ENCODE measurements at places on chromosomes 5 and 9. TPM values are rescaled to one million over a fixed set of nuclear protein-coding genes. Genes with fewer than 3 reads are reported as not detected.

TNFSF15 gene
- not detected for polyA plus RNA-seq

FAM163B gene
- not detected for polyA plus RNA-seq

WNT8A gene
- not detected for polyA plus RNA-seq

PRDM9 gene
- polyA plus RNA-seq = not detected

DNA sequence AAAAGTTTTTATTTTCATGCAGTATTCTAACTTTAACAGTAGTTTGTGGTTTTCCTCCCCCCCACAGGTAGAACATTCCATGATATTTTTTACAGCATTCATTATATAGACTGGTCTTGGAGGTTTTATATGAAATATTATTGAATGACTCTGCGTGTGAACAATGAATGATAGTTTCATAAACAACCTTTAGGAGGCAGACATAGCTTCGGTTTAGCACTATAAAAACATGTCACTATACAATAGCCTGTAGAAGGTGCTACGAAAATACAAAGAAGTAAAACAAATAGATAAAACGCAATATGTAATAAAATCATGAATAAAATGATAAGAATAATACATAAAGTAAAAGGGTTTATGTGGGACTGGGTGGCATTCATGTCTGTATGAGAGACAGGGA, 8.5 kb downstream of the KLF4 start:
- H3K4me1 ChIP-seq = no peaks in the 10 kb centered on the region
- peaks cover 6% of the 10 kb centered on the region for H3K27me3 ChIP-seq
- DNase-seq = no peak

DNA sequence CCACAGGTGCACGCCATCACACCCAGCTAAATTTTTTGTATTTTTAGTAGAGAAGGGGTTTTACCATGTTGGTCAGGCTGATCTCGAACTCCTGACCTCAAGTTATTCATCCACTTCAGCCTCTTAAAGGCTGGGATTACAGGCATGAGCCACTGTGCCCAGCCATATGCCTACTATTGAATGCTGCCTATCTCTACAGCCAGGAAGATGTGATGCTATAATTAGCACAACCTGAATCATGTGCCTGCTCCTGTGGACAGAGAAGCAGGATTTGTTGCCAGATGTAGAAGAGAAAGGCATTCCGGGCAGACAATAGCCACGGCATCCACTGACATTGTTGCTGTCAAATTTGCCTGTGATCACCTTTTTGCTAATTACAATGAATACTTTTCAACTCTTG, 24.4 kb upstream of the MLLT3 start:
- no peaks in the 10 kb centered on the region for H3K4me1 ChIP-seq
- no peak overlapping the region for H3K4me3 ChIP-seq
- no peaks in the 10 kb centered on the region for H3K36me3 ChIP-seq
- no peak for DNase-seq
- peaks cover 1% of the 10 kb centered on the region for H3K27me3 ChIP-seq
- no peak overlapping the region for H3K27ac ChIP-seq

DNA sequence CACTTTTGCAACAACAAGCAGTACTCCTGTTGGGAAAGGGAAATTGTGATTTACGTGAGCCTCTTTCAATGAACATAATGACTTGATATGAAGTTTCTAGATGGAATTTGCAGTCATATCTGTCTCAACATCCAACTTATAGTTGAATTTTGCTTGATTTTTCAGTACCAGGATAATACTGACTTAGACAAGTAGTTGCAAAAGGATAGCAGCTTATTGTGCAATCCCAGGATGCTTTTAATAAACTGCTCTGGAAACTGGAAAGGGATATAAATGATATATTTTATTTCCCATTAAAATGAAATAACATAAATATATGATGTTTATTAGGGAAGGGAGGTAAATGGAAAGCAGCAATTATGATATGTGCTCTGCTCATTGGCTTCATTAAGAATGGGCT, 174.4 kb upstream of the RGMB start:
- H3K4me1 ChIP-seq = no peaks in the 10 kb centered on the region
- no peak for DNase-seq
- H3K36me3 ChIP-seq = no peaks in the 10 kb centered on the region
- no peaks in the 10 kb centered on the region for H3K27me3 ChIP-seq
- no peak overlapping the region for H3K4me3 ChIP-seq

- H3K27ac ChIP-seq = no peak overlapping the region
- H3K4me1 ChIP-seq = no peaks in the 10 kb centered on the region
- H3K27me3 ChIP-seq = peaks cover 4% of the 10 kb centered on the region
- no peaks in the 10 kb centered on the region for H3K36me3 ChIP-seq
- DNase-seq = no peak
Observed at GRCh38 chr5:120405286-120405864, 58.7 kb upstream of the PRR16 start.

DNA sequence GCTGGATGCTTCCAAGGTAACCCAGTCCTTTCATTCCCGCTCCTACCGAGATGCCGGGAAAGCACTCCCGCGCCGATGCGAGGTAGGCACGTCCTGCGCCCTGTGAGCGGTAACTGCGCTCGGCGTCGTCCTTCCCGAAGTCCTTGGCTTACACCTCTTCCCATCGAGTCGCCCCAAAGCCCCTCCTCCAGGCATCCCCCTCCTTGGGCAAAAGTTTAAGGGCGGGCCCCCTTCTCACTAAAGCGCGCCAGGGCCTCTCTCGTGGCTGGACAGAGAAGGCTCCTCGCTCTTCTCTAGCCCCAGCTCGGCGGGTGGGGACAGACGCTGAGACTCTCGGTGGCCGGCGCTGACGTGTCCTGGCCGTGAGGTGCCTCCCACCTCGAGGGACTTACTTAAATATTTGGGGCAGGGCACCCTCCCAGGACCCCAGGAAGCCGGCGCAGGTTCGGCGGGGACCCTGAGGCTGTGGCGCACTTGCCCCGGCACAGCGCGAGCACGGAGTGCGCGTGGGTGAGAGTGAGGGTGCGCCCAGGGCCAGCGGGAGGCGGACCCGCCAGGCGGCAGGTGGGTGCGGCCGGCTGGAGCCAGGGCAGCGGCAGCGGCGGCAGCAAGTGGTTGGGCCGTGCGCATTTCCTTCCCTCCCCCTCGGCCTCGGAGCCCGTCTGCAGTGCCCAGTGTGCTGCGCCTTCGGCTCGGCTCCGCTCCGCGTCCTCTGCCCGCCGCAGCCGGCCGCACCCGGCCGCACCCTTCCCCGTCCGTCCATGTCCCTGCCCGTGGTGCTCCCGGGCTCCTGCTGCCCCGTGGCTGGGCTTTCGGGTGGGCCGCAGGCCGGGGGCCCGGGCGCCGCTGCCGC, at the start of gene ENTREP1:
ENTREP1 (plus strand) TSS at position 667 of the 853 bp plus-strand sequence; CDS start at position 762, 95 bp downstream.
- H3K4me3 ChIP-seq = no peak within 1 kb of the TSS
- H3K27ac ChIP-seq = no peak within 1 kb of the TSS
- peaks cover 10% of the 10 kb centered on the region for H3K27me3 ChIP-seq
- no peaks in the 10 kb centered on the region for H3K36me3 ChIP-seq
- peaks cover 3% of the 10 kb centered on the region for H3K4me1 ChIP-seq

DNA sequence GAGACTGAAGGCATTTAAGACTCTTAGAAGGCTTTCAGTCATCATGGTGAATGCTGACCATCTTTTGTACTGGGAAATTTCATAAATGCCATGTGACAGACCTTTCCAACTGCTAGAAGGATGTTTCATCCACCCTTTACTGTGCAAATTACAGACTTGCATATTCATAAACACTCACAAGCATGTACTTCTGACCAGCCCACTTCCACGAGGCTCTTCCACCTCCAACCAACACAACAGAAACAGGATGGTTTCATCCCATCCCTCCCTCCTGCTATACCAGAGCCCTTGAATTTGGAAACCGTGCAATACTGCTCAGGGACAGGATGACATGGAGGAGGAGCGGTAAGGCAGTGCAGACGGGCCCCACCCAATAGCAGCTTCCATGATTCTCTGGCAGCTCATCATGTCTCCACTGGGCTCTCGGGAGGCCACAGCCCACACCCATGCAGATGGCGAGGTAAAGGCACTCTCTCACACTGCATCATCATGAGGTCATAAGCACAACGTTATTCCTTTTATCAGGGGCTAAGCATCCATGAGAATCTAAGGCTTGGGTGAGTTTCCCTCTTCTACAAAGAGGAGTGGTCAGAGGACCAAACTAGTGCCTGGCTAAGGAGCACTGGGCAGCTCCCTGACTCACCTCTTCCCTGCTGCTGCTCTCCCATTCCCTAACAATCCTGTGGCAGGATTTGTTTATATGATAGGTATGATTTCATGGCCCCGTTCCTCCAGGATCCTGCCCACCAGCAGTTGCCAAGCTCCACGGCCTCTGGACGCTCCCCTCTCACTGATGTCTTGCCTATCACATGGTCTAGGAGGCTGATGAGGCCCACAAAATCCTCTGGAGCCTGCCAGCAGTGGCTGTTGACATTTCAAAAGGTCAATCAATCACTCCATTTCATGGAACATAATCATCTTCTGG, 94.4 kb upstream of the FSTL4 start:
- peaks cover 15% of the 10 kb centered on the region for H3K27me3 ChIP-seq
- DNase-seq = no peak
- no peak overlapping the region for H3K4me3 ChIP-seq
- H3K36me3 ChIP-seq = no peaks in the 10 kb centered on the region

DNA sequence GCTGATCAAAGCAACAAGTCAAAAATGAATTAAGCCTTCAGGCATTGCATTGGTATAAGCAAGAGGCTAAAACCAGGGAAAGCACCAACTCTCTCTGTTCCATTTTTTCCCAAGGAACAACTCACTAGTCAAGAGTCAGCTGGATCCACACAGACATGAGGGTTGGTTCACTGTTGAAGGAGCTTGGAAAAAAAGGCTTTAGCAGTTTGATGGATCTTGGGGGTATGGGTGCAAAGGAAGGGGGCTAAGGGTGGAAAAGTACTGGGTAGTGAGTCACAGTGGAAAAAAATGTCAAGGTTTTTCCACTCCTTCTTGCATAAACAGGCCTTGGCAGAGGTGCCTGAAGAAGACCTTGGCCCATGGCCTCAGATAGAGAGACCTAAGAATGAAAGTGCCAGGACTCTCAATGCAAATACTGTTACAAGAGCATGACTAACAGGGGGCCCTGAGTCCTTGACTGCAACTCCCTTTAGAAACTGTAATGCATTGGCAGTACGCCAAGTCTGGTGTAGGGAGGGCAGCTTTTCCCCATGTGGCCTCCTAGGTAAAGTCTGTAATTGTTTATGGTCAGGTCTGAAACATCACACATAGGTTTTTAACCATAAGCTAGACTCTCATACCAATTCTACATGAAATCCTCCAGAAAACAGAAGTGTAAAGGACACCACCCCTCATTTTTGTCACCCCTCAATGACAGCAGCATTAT, 23.7 kb downstream of the ACTL7A start:
- no peak overlapping the region for H3K27ac ChIP-seq
- H3K4me1 ChIP-seq = no peaks in the 10 kb centered on the region
- H3K36me3 ChIP-seq = peaks cover 38% of the 10 kb centered on the region
- no peak overlapping the region for H3K4me3 ChIP-seq
- H3K27me3 ChIP-seq = no peaks in the 10 kb centered on the region

DNA sequence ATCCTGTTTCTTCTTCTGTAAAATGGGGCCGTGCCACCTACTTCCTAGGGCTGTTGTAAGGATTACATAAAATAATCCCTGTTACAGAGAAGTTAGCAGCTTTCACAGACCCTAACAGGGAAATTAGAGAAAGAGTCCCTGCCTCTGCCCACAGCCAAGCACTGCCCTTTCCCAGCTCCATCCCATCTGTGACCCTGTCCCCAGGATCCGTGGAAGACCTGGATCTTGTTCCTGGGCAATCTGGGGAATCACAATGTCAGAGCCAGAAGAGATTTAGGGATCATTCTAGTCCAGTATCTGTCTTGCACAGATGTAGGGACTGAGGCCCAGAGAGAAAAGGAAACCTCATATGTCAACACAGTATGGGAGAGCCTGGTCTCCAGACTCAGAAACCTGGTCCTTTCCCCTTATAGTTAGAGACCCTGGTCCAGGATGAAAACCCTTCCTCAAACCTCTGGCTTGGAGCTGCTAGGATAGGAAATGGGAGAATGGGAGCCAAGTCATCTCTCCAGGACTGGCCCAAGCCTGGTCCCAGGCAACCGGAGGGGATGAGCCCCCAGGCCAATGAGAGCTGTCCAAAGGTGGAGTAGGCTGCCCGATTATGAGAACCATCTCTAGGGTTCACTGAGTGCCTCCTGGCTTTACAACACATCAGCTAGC, 12.5 kb downstream of the LHX6 start:
- H3K4me1 ChIP-seq = peaks cover 19% of the 10 kb centered on the region
- no peaks in the 10 kb centered on the region for H3K36me3 ChIP-seq
- no peak for DNase-seq
- peaks cover 32% of the 10 kb centered on the region for H3K27me3 ChIP-seq
- H3K27ac ChIP-seq = no peak overlapping the region

DNA sequence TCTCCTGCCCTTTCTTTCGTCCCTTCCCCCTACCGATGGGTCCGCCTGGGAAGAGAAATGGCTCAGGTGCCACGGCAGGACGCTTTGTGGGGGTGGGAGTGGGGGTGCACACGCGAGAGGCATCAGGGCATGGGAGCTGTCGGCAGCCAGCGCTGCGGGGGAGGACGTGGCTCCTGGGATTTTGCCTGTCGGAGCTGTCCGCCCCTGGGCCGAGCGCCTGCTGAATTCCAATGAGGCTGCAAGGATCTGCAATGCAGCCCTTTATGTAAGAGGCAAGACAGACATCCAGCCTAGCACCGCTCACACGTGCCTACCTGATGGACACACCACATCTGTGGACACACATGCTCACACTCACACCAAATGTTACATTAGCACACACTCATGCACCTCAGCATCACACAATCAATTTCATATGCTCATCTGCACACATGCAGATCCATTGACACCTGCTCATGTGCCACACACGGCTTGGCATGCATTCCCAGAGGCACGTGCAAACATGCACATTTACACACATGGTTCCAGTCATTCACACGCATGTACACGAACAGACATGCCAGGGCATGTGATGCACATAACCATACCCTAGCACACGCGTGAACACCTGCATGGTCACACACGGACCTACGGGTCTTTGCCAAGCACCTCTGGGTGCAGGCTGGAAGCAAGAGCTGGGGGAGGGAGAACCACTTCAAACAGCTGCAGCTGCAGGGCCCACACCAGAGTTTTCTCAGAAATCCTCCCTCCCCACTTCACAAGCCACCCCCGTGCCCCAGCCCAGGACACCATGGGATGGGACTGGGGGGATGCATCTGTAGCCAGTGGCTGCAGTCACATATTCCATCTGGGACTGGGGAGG, 1.4 kb downstream of the GRIN1 start:
- no peak overlapping the region for H3K27ac ChIP-seq
- H3K4me3 ChIP-seq = no peak overlapping the region

DNA sequence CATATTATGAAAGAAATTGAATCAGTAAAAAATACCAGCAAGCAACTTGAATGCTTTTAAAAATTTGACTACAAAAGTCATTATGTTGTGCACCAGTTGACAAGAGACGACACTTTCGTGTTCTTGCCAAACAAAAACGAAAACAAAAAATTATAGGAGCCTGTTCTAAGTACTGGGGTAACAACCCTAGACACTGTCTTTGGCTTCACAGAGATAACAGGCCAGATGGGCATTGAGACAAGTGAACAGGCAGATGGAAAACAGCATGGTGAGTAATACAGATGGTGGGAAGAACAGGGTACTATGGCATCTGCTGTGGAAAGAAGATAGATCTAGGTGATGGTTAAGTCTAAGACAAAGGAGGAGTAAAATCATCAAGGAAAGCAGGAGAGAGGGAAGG, 99.0 kb downstream of the CDH12 start:
- H3K4me3 ChIP-seq = no peak overlapping the region
- no peaks in the 10 kb centered on the region for H3K4me1 ChIP-seq
- H3K27ac ChIP-seq = no peak overlapping the region
- DNase-seq = no peak
- H3K27me3 ChIP-seq = no peaks in the 10 kb centered on the region
- H3K36me3 ChIP-seq = no peaks in the 10 kb centered on the region

- H3K27me3 ChIP-seq = peaks cover 9% of the 10 kb centered on the region
- H3K4me1 ChIP-seq = no peaks in the 10 kb centered on the region
- no peak overlapping the region for H3K4me3 ChIP-seq
- no peak overlapping the region for H3K27ac ChIP-seq
- DNase-seq = no peak
- no peaks in the 10 kb centered on the region for H3K36me3 ChIP-seq
Observed at GRCh38 chr9:96251451-96251850, 50.5 kb downstream of the HSD17B3 start.

Data from immature natural killer cell (primary cell).